Activated CD4-positive, alpha-beta memory T cell treated with anti-CD3 and anti-CD28 coated beads, Interleukin-2, amount 10 ng/mL, durations not matched to agents 7 days and 5 days (primary cell): ENCODE measurements at places on chromosomes 12 and 14. TPM values are rescaled to one million over a fixed set of nuclear protein-coding genes. Genes with fewer than 3 reads are reported as not detected.

DNA sequence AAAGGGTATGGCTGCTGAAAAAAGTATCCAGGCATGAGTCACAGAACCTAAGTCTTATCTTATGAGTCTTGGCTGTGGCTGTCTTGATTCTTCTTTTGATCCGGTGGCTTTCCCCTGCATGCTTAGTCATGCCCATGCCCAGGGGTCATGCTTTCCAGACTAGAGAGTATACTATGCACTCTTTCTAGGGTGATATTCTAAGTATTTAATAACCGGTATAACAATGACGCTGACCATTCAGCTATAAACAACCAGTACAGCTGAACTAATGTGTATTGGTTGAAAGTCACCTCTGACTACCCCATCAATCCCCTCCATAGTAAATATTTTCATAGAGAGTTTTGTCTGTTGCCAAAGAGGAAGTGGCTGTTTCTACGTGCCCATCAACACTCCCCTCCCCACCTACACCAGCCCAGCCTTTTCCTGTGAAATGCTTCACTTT is 34.7 kb upstream of the NRXN3 start:
- no peak for DNase-seq
- no peaks in the 10 kb centered on the region for H3K36me3 ChIP-seq
- no peak overlapping the region for H3K27ac ChIP-seq
- H3K27me3 ChIP-seq, result no peaks in the 10 kb centered on the region

DNA sequence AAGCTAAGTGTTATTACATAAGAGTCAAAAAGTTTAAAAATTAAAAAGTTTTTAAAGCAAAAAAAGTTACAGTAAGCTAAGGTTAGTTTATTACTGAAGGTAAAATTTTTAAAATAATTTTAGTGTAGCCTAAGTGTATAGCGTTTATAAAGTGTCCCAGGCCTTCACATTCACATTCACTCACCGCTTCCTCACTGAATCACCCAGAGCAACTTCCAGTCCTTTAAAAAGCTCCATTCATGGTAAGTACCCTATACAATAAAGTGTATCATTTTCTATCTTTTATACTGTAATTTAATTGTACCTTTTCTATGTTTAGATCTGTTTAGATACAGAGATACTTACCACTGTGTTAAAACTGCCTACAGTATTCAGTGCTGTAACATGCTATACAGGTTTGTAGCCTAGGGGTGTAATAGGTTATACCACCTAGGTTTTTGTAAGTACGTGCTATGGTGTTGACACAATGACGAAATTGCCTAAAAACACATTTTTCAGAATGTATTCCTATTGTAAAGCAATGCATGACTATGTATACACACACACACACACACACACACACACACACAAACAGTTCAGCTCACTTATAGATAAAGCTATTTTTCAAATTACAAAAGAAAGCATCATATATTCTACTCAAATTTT is 3.7 kb downstream of the CLEC14A start:
- H3K4me3 ChIP-seq, result no peak overlapping the region
- no peak overlapping the region for H3K27ac ChIP-seq
- no peaks in the 10 kb centered on the region for H3K36me3 ChIP-seq

DNA sequence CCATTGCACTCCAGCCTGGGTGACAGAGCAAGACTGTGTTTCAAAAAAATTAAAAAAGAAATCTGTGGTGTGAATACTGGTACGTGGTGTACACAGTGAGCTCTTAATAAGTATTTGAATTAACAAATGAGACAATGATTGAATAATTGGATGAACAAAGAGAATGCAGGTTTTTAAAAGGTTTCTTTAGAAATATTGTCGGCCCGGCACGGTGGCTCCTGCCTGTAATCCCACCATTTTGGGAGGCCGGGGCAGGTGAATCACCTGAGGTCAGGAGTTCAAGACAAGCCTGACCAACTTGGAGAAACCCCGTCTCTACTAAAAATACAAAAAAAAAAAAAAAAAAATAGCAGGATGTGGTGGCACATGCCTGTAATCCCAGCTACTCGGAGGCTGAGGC is 6.6 kb downstream of the HIF1A start:
- H3K4me1 ChIP-seq, result peaks cover 80% of the 10 kb centered on the region
- no peak for DNase-seq
- no peaks in the 10 kb centered on the region for H3K27me3 ChIP-seq
- peak overlapping the region; percentile 36 for H3K4me3 ChIP-seq
- H3K27ac ChIP-seq, result peak overlapping the region; percentile 12
- H3K36me3 ChIP-seq, result peaks cover 50% of the 10 kb centered on the region

- DNase-seq, result no peak
- peaks cover 50% of the 10 kb centered on the region for H3K4me1 ChIP-seq
- no peak overlapping the region for H3K4me3 ChIP-seq
- peaks cover 2% of the 10 kb centered on the region for H3K36me3 ChIP-seq
- peak overlapping the region; percentile 45 for H3K27ac ChIP-seq
Measured at GRCh38 chr14:92770484-92770883, 22.1 kb upstream of the LGMN start.

GRCh38 chr12:110246636-110247339 is 34.3 kb upstream of the ATP2A2 start:
- no peaks in the 10 kb centered on the region for H3K4me1 ChIP-seq
- no peak overlapping the region for H3K27ac ChIP-seq
- DNase-seq, result no peak
- peaks cover 3% of the 10 kb centered on the region for H3K27me3 ChIP-seq
- no peaks in the 10 kb centered on the region for H3K36me3 ChIP-seq

- no peak for DNase-seq
- H3K27ac ChIP-seq, result no peak overlapping the region
- peaks cover 29% of the 10 kb centered on the region for H3K27me3 ChIP-seq
- peaks cover 28% of the 10 kb centered on the region for H3K4me1 ChIP-seq
- H3K4me3 ChIP-seq, result peak overlapping the region; percentile 72
Measured at GRCh38 chr12:30796313-30796780, 41.6 kb upstream of the CAPRIN2 start.

The PSMA6 gene
- 242 TPM for total RNA-seq

The C14orf132 gene
- total RNA-seq, result 1.1 TPM

The CISTR gene
- total RNA-seq, result not detected
